ENCODE measurements at places on chromosomes 12 and 14. TPM values are rescaled to one million over a fixed set of nuclear protein-coding genes. Genes with fewer than 3 reads are reported as not detected.

The KRT6C gene
- total RNA-seq, result not detected

The KIF26A gene
- 4.6 TPM for total RNA-seq

The PLEKHG7 gene
- total RNA-seq, result not detected

The NELL2 gene
- total RNA-seq, result 10.1 TPM

The C12orf54 gene
- not detected for total RNA-seq

The CHFR gene
- 36.1 TPM for total RNA-seq

The BDKRB2 gene
- 1.1 TPM for total RNA-seq

The CLEC14A gene
- 25.6 TPM for total RNA-seq

The KIF21A gene
- total RNA-seq, result 10.2 TPM

The G2E3 gene
- total RNA-seq, result 12.3 TPM

The PAH gene
- not detected for total RNA-seq

The TAS2R10 gene
- total RNA-seq, result 1.6 TPM

The WIF1 gene
- total RNA-seq, result 25.9 TPM

The STAC3 gene
- total RNA-seq, result 0.98 TPM

The LRRC10 gene
- not detected for total RNA-seq

The SERPINA5 gene
- 32.9 TPM for total RNA-seq

The ST8SIA1 gene
- total RNA-seq, result 11.1 TPM

The SIX4 gene
- total RNA-seq, result 5.2 TPM

The GNB3 gene
- 0.80 TPM for total RNA-seq

The CBX5 gene
- 31.8 TPM for total RNA-seq

The REM2 gene
- total RNA-seq, result 1.2 TPM

The PRPH gene
- 2.0 TPM for total RNA-seq

The FOXN4 gene
- total RNA-seq, result not detected

The CATSPERB gene
- total RNA-seq, result 2.4 TPM

The MYF6 gene
- not detected for total RNA-seq

The POLR3B gene
- 7.0 TPM for total RNA-seq

The AMN gene
- 0.16 TPM for total RNA-seq

The KERA gene
- 0.15 TPM for total RNA-seq

Data from breast epithelium (tissue), 4 donors.